Gastrocnemius medialis (tissue), 4 donors: ENCODE measurements at places on chromosomes 1 and 21. TPM values are rescaled to one million over a fixed set of nuclear protein-coding genes. Genes with fewer than 3 reads are reported as not detected.

The PCP4 gene
- not detected for total RNA-seq

The AK4 gene
- total RNA-seq: 1.7 TPM

DNA sequence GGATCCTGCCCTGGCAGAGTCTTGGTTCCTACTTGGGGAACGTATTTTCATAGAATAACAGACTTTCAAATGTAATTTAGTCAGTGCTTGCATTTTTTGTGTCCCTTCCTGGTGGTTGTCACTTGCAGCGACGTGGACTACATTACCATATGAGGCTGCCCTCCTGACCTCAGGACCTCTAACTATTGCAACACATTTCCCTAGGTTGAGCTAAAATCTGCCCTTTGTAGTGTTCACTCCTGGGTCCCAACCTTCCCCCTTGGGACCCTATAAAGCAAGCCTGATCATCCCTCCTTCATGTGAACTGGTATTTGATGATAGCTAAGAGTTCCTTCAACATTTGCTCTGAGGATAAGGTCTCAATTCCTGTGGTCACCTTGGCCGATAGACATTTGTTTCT lies 95.6 kb upstream of the CACNA1E start:
- DNase-seq: no peak

DNA sequence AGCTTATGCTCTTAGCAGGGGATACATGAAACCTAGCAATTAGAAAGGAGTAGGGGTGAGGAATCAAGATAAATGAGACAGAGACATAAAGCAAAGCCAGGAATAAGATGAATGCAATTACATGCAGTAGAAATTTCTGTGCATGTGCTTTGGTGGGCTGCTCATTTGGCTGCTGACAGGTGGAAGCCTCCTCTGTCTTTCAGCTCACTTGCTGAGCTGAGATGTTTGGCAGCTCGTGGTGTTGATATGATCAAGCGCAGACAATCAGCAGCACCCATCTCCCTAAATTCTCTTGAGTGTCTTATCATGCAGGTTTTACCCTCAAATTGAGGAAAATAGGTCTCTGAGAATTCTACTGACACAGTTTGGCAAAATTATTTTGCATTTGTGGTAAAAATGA lies 108.3 kb upstream of the CD34 start:
- DNase-seq: no peak

- no peak for DNase-seq
Observed at GRCh38 chr1:27689423-27690173, 17.6 kb upstream of the IFI6 start.

GRCh38 chr1:154191990-154192461 lies at the start of gene TPM3:
TPM3 (minus strand) TSS chr1:154192100; CDS start chr1:154192018, 82 bp downstream.
- DNase-seq: peak; percentile 86

DNA sequence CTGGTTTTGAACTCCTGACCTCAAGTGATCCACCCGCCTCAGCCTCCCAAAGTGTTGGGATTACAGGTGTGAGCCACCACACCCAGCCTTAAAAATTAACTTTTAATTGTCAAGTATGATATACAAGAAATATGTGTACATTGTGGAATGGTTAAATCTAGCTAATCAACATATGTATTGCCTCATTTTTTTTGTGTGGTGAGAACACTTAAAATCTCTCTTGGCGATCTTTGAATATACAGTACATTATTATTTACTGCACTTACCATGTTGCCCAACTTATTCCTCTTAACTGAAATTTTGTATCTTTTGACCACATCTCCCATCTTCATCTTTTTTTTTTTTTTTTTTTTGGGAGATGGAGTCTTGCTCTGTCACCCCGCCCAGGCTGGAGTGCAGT lies 23.3 kb downstream of the THRAP3 start:
- DNase-seq: no peak

- DNase-seq: no peak
Observed at GRCh38 chr1:205232945-205233397, 5.2 kb downstream of the TMCC2 start.

- no peak for DNase-seq
Observed at GRCh38 chr1:234463749-234464148, 15.2 kb downstream of the TARBP1 start.

DNA sequence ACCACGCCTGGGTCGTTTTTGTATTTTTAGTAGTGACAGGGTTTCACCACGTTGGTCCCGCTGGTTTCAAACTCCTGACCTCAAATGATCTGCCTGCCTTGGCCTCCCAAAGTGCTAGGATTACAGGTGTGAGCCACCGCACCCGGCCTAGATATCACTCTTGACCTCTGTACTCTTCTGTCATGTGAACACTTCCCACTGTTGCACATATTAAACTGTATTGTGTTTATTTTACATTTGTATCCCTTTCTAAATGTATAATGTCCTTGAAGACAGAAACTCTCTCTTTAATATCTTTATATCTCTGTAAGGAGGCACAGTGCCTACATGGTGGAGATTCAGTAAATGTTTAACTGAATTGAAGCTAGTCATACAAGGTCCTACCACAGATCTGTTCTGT lies 19.3 kb upstream of the PSMD4 start:
- DNase-seq: no peak

GRCh38 chr21:31517664-31518414 lies 141.7 kb upstream of the SOD1 start:
- DNase-seq: no peak

GRCh38 chr1:37726751-37727585 lies 34.7 kb downstream of the CDCA8 start:
- DNase-seq: no peak

- DNase-seq: no peak
Observed at GRCh38 chr1:178516110-178516509, 3.2 kb downstream of the TEX35 start.

- no peak for DNase-seq
Observed at GRCh38 chr1:22166439-22166838, 23.5 kb upstream of the WNT4 start.

- peak; percentile 64 for DNase-seq
Observed at GRCh38 chr1:41776891-41777441, 141.8 kb downstream of the HIVEP3 start.

DNA sequence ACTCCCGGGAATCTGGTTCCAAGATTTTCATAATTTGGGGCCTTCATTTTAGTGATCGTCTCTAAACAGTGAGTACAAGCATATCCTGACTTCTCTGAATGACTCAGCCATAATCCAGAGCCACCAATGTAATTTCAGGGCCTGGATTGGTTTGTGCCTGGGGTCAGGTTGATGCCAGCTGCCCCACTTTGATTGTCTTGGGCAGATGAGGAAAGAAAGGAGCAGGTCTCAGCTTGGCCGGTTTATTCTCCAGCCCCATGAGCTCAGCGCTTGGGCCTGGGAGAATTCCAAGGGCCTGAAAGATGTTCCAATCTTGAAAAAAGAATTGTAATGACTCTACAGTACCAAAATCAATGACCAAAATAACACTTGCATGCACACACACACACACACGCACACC lies 71.2 kb upstream of the ECE1 start:
- DNase-seq: no peak
